ENCODE measurements at places on chromosomes 5 and 9.
A peak's percentile ranks its signal among the peaks of the same experiment; 100 is the strongest.

DNA sequence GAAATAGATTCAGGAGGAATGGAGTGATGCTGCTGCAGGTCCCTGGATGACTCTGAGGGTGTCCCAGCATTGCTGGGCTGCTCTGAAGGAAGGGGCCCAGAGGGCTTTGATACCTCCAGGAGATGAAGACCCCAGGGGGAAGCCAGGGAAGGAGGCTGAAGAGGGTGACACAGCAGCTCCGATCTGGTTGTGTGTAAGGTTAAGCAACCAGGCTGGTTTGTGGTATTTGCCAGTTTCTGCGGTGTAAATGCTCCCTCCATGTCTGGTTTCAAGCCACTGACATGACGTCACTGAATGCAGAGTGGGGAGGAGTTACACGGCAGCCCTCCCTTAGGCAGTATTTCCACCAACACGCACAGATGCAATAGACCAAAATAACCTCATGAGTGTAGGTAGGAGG, 40.0 kb upstream of the ORM1 start:
- H3K4me3 ChIP-seq = no peak overlapping the region
- H3K27ac ChIP-seq = no peak overlapping the region
- H3K36me3 ChIP-seq = no peaks in the 10 kb centered on the region
- no peak for DNase-seq
- no peaks in the 10 kb centered on the region for H3K4me1 ChIP-seq

DNA sequence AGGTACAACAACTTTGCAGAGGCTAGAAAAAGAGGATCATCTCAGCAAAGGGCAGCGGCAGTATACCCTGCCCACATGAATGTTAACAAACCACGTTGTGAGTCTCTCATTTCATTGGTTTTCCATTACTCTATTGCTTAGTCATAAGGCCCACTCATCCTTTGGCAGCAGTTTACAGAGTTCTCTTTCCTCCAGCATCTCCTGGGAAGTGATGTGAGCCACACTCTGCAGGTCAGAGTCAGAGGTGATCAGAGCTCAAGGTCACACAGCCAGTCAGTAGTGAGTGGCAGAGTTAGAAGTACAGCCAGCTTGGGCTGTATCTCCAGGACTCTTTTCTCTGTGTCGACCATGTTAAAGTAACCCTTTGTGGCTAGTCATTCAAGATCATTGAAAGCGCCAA, 599.6 kb upstream of the GRAMD2B start:
- no peak overlapping the region for H3K27ac ChIP-seq
- no peaks in the 10 kb centered on the region for H3K27me3 ChIP-seq
- H3K36me3 ChIP-seq = no peaks in the 10 kb centered on the region
- H3K4me1 ChIP-seq = no peaks in the 10 kb centered on the region
- H3K4me3 ChIP-seq = no peak overlapping the region
- DNase-seq = no peak

- no peak for DNase-seq
- peaks cover 28% of the 10 kb centered on the region for H3K4me1 ChIP-seq
- H3K36me3 ChIP-seq = peaks cover 4% of the 10 kb centered on the region
- H3K27me3 ChIP-seq = peaks cover 68% of the 10 kb centered on the region
- peak overlapping the region; percentile 80 for H3K4me3 ChIP-seq
- no peak overlapping the region for H3K27ac ChIP-seq
These were observed 3.5 kb upstream of the CNTFR start for GRCh38 chr9:34592895-34593601.

DNA sequence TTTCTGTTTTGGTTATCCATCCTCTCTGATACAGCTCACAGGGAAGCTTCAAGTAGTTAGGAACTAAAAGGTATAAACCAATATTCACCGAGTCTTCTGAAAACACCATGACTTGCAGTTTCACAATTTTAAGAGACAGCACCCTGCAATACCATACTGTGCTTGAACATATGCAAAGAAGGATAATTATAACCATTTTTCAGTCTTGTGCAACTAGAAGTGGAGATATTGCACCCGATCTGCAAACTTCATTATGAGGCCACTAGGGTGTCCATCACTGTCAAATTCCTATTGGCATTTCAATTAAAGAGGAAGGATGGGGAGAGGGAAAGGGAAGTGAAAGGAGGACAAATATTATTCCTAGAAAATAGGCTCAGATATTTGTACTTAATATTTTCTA, 32.4 kb upstream of the CEP120 start:
- no peak overlapping the region for H3K4me3 ChIP-seq
- no peak overlapping the region for H3K27ac ChIP-seq
- DNase-seq = no peak
- no peaks in the 10 kb centered on the region for H3K27me3 ChIP-seq

DNA sequence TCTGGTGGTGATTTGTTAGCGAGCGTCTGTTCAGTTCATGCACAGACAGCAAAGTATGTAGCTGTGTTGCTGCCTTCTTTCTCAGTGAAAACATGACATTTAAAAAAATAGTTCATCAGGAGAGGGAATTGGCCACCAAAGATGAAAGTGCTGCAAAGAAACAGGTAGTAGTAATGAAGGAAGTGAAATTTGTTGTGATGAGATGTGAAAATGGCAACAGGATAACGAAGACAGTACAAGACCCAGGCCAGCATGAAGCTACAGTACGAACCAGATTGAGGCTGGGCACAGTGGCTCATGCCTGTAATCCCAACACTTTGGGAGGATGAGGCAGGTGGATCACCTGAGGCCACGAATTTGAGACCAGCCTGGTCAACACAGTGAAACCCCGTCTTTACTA, 136.0 kb downstream of the SMARCA2 start:
- no peaks in the 10 kb centered on the region for H3K27me3 ChIP-seq
- H3K4me1 ChIP-seq = peaks cover 74% of the 10 kb centered on the region
- H3K36me3 ChIP-seq = peaks cover 5% of the 10 kb centered on the region
- no peak for DNase-seq
- peak overlapping the region; percentile 42 for H3K27ac ChIP-seq
